Naive thymus-derived CD8-positive, alpha-beta T cell (primary cell): ENCODE measurements at places on chromosomes 13 and 19.
A peak's percentile ranks its signal among the peaks of the same experiment; 100 is the strongest.

GRCh38 chr13:89212186-89212585, 1541.0 kb downstream of the SLITRK5 start:
- no peaks in the 10 kb centered on the region for H3K27me3 ChIP-seq
- no peak for DNase-seq
- no peaks in the 10 kb centered on the region for H3K4me1 ChIP-seq
- H3K4me3 ChIP-seq = no peak overlapping the region

DNA sequence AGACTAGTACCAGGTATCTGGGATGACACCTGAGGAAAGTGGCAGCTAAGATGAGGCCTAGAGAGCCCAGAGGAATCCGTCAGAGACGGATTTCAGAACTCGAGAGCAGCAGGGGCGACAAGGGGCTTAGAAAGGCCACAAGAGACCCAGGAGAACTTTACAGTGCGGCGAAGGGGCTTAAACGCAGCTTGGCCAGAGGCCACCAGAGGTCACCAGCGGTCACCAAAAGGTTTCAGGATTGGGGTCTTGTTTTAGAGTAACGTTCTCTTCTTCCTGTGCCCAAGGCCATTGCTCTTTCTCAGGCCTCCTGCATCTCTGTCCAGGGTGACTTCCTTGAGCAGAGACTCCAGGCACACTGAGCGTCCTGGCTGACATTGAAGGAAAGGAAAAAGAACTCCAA, 2.2 kb downstream of the ZSCAN22 start:
- no peak overlapping the region for H3K27ac ChIP-seq
- H3K36me3 ChIP-seq = no peaks in the 10 kb centered on the region
- H3K4me1 ChIP-seq = no peaks in the 10 kb centered on the region
- H3K27me3 ChIP-seq = no peaks in the 10 kb centered on the region
- DNase-seq = no peak
- no peak overlapping the region for H3K4me3 ChIP-seq

DNA sequence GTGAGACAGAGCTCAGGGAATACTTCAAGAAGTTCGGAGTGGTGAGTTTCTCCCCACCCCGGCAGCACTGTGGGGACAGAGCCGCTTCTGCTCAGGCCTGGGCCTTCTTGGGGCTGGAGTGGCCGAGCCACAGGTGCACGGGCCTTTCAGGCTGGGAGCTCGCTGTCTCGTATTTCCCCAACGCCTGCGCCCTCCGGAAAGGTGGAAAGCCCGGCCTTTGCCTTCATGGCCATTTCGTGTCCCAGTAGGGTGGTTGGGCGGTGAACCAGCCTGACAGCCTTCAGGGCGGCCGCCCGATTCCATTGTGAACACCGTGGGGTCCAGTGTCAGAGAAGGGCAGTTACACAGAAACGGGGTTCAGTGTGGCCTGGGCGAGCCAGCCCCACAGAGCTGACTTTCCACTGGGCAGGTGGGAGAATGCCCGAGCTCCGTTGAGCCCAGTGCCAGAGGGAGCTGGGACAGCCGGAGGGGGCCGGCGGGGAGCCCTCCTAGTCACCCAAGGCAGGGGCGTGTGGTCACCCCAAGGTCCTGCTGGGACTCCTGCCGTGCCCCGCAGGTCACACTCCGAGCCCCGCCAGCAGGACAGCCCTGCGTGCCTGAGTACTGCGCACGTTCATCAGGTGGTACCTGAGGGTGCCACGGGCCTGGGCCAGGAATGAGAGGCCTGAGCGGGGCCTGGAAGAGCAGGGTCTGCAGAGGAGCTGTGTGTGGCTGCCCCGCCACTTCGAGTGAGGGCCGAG, 14.0 kb downstream of the DAZAP1 start:
- no peak overlapping the region for H3K27ac ChIP-seq
- no peak for DNase-seq
- no peak overlapping the region for H3K4me3 ChIP-seq
- no peaks in the 10 kb centered on the region for H3K27me3 ChIP-seq
- peaks cover 80% of the 10 kb centered on the region for H3K36me3 ChIP-seq
- H3K4me1 ChIP-seq = peaks cover 15% of the 10 kb centered on the region

DNA sequence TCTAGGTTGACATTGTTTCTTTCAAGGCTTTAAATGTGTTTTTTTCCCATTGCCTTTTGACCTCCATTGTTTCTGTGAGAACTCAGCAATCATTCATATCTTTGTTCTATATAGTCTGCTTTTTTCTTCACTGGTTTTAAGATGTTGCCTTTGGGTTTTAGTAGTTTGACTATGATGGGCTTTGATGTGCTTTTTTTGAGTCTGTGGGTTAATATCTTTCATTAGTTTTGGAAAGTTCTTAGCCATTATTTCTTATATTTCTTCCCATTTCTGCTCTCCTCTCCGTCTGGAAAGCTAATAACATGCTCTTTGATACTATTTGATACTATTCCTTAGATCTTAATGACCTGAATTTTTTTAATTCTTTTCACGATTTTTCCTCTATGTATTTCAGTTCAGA, 32.7 kb downstream of the CCDC8 start:
- H3K27ac ChIP-seq = no peak overlapping the region
- H3K4me3 ChIP-seq = no peak overlapping the region
- peaks cover 33% of the 10 kb centered on the region for H3K36me3 ChIP-seq
- DNase-seq = no peak
- H3K4me1 ChIP-seq = peaks cover 5% of the 10 kb centered on the region

DNA sequence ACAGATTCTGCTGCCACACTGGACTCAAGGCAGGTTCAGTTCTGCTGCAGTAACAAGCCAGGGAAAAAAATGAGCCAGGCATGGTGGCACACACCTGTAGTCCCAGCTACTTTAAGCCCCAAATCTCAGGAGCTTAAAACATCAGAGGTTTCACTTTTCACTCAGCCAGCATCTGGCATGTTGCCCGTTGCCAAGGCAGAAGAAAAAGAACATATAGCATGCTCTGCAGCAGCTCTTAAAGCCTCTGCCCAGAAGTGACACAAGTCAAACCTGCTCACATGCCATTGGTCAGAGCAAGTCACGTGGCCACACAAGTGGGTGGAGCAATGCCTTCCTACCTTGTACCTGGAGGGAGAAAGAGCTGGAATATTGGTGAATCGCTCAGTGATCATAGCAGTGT, 14.7 kb upstream of the ADGRE5 start:
- peaks cover 85% of the 10 kb centered on the region for H3K4me1 ChIP-seq
- no peaks in the 10 kb centered on the region for H3K27me3 ChIP-seq
- H3K4me3 ChIP-seq = peak overlapping the region; percentile 89
- H3K27ac ChIP-seq = peak overlapping the region; percentile 100
- peak; percentile 95 for DNase-seq

DNA sequence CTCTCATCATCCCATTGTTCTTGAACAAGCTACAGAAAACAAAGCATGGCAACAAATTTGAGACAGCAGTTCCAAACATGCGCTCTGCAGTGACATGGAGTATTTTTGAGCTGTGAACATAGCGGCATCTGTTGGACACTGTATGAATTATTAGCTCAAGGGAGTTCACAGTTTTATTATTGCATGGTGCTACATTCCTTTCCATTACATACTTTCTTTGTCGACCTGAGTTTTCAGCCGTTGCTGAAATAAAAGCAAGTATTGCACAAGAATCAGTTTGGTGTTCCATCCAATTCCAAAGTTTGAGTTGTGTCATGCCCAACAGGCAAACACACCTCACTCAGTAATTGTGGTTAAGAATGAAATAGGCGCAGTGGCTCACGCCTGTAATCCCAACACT, 30.1 kb upstream of the METTL21C start:
- no peak overlapping the region for H3K27ac ChIP-seq
- H3K4me1 ChIP-seq = no peaks in the 10 kb centered on the region
- peak; percentile 8 for DNase-seq
- peaks cover 3% of the 10 kb centered on the region for H3K36me3 ChIP-seq
- peaks cover 6% of the 10 kb centered on the region for H3K27me3 ChIP-seq
- H3K4me3 ChIP-seq = no peak overlapping the region

DNA sequence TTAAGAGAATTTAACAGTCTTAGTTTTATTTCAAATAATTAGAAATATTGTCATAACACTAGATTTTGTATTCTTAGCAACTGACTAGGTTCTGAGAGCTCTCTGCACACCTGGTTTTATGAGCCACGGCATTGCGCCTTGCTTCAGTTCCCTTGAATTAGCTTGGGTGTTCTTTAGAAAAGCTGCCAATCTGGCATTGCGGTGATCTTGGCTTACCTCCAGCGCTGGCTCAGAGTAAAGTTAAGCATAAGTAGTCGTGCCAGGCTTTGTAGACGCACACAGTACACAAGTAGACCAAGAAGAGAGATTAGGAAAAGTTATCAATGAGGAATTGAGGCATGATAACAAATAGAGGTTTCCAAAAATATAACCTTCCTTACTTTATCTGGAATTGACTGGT, 45.7 kb downstream of the TPP2 start:
- no peaks in the 10 kb centered on the region for H3K27me3 ChIP-seq
- peak overlapping the region; percentile 38 for H3K27ac ChIP-seq
- peaks cover 6% of the 10 kb centered on the region for H3K4me1 ChIP-seq
- no peak for DNase-seq

DNA sequence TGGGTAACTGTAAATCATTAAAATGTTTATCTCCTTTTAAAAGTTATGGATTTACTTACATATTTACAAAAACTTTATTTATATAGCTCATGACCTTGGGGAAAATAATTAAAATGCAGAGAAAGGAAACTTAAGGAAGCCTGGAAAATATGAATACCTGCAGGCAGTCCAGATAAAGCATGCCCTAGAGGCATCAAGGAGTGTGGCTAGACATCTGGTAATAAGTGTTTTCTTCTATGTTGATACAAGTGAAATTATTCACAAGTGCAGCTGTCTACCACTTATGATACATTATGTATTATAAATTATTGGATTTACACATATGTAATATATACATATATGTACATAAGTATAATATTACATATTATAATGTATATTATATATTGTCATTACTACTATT, 207.9 kb downstream of the LMO7 start:
- DNase-seq = no peak
- H3K4me1 ChIP-seq = peaks cover 12% of the 10 kb centered on the region
- peaks cover 56% of the 10 kb centered on the region for H3K36me3 ChIP-seq
- no peaks in the 10 kb centered on the region for H3K27me3 ChIP-seq
- H3K4me3 ChIP-seq = no peak overlapping the region
- no peak overlapping the region for H3K27ac ChIP-seq

GRCh38 chr13:105151639-105152038, 1383.8 kb downstream of the EFNB2 start:
- no peaks in the 10 kb centered on the region for H3K36me3 ChIP-seq
- H3K4me1 ChIP-seq = no peaks in the 10 kb centered on the region
- H3K4me3 ChIP-seq = no peak overlapping the region
- no peak for DNase-seq
- no peak overlapping the region for H3K27ac ChIP-seq

- no peak for DNase-seq
- H3K27me3 ChIP-seq = no peaks in the 10 kb centered on the region
- H3K4me1 ChIP-seq = peaks cover 16% of the 10 kb centered on the region
- peaks cover 9% of the 10 kb centered on the region for H3K36me3 ChIP-seq
- H3K4me3 ChIP-seq = peak overlapping the region; percentile 31
Observed at GRCh38 chr19:3682741-3683404, 17.4 kb downstream of the PIP5K1C start.

- H3K36me3 ChIP-seq = no peaks in the 10 kb centered on the region
- H3K4me3 ChIP-seq = no peak overlapping the region
- no peaks in the 10 kb centered on the region for H3K4me1 ChIP-seq
- no peak for DNase-seq
- H3K27me3 ChIP-seq = no peaks in the 10 kb centered on the region
Observed at GRCh38 chr19:11168568-11168967, 13.0 kb upstream of the SPC24 start.

DNA sequence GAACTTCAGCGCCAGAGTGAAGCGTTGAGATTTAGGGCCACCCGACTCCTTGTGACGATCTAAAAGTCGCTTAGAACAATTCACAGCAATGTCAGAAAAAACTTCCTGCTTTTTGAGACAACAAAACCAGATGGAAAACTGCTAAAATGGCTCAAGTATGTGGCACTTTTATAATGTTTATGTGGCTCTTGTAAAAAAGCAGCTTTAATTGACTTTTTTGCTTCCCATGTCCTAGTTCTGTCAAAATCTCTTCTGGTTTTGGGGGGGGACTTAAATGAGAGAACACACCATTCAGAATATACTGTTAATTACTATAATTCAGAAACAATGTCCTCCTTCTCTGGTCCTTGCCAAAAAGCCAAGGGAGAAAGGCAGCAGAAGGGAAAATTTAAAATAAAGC, 154.7 kb upstream of the LSM14A start:
- H3K27me3 ChIP-seq = peaks cover 29% of the 10 kb centered on the region
- no peak overlapping the region for H3K27ac ChIP-seq
- H3K4me3 ChIP-seq = no peak overlapping the region

GRCh38 chr13:35473802-35474201, 2.7 kb downstream of the MAB21L1 start:
- no peak overlapping the region for H3K27ac ChIP-seq
- H3K4me1 ChIP-seq = peaks cover 54% of the 10 kb centered on the region
- no peak overlapping the region for H3K4me3 ChIP-seq
- H3K27me3 ChIP-seq = peaks cover 77% of the 10 kb centered on the region
- DNase-seq = no peak

- H3K27ac ChIP-seq = no peak overlapping the region
- H3K27me3 ChIP-seq = no peaks in the 10 kb centered on the region
- H3K4me3 ChIP-seq = no peak overlapping the region
- H3K36me3 ChIP-seq = no peaks in the 10 kb centered on the region
- DNase-seq = no peak
- no peaks in the 10 kb centered on the region for H3K4me1 ChIP-seq
Observed at GRCh38 chr13:53800011-53800410, 771.4 kb downstream of the OLFM4 start.

DNA sequence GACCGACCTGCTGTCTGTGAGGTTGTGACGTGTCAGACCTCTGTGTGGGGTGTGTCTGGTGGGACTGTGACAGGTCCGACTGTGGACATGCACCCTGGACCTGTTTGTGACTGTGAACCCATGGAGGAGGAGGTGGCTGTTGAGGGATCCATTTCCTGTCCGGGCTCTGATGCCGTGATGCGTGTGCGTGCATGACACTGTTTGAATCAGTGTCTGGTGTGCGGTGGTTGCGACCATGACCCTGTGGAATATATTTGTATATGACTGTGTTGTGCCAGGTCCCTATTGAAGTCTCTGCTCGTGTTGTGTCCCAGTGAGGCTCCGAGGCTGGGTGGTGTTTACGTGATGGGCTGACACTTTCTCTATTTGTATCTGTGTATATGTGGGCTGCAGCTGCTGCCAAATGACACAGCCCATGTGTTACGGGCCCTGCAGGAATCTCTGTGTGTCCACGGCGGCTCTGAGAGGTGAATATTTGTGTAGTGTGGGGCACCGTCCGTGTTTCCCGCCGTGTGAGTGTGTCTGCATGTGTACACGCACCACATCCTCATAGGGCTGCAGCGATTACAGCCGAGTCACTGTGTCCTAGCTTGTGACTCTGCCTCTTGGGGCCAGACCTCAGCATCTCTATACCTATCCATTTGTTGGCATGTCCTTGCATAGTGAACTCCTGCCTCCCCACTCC, 18.3 kb downstream of the CCDC97 start:
- H3K4me1 ChIP-seq = peaks cover 74% of the 10 kb centered on the region
- H3K27me3 ChIP-seq = no peaks in the 10 kb centered on the region
- peak overlapping the region; percentile 98 for H3K27ac ChIP-seq
- H3K36me3 ChIP-seq = peaks cover 16% of the 10 kb centered on the region
- DNase-seq = no peak

- no peak for DNase-seq
- no peak overlapping the region for H3K4me3 ChIP-seq
Observed at GRCh38 chr13:109043636-109044035, 414.2 kb downstream of the MYO16 start.
